Activated CD8-positive, alpha-beta T cell treated with anti-CD3 and anti-CD28 coated beads for 36 hours (primary cell): ENCODE measurements at places on chromosomes 2 and 18. TPM values are rescaled to one million over a fixed set of nuclear protein-coding genes. Genes with fewer than 3 reads are reported as not detected.

Gene FIGLA
- not detected for total RNA-seq

Gene SERPINB13
- not detected for total RNA-seq

Gene ARHGAP15
- total RNA-seq: 71.3 TPM

Gene CYP1B1
- total RNA-seq: 2.2 TPM

Gene TUBA4B
- total RNA-seq: not detected

Gene PARD6G
- total RNA-seq: 0.23 TPM

Gene HOXD8
- not detected for total RNA-seq

Gene KCNF1
- total RNA-seq: not detected

Gene LYG2
- not detected for total RNA-seq

Gene ACKR3
- total RNA-seq: 2.4 TPM

Gene GREB1L
- not detected for total RNA-seq

Gene SERPINB10
- total RNA-seq: not detected

Gene ESPNL
- 0.27 TPM for total RNA-seq

Gene TEX44
- total RNA-seq: not detected

Gene MC4R
- not detected for total RNA-seq

Gene GAREM1
- not detected for total RNA-seq

Gene ANKAR
- 3.5 TPM for total RNA-seq

Gene TSPYL6
- not detected for total RNA-seq

Gene NYAP2
- not detected for total RNA-seq

Gene ALK
- not detected for total RNA-seq

Gene CFAP210
- not detected for total RNA-seq

Gene UGT1A6
- not detected for total RNA-seq

Gene APLF
- total RNA-seq: 3.5 TPM

Gene RNU2-63P
- total RNA-seq: 7.6 TPM

Gene UGT1A4
- total RNA-seq: not detected

Gene OTOS
- total RNA-seq: not detected

Gene SCN9A
- not detected for total RNA-seq

Gene VWC2L
- total RNA-seq: not detected

Gene LHCGR
- not detected for total RNA-seq

Gene EGR4
- 0.29 TPM for total RNA-seq

Gene POTEC
- total RNA-seq: not detected

Gene ALPI
- total RNA-seq: not detected

Gene BOK
- 0.16 TPM for total RNA-seq

Gene FZD7
- 0.65 TPM for total RNA-seq

Gene ST6GAL2
- not detected for total RNA-seq

Gene CXCR2
- 0.27 TPM for total RNA-seq

Gene KIAA2012
- total RNA-seq: not detected

Gene HOXD13
- total RNA-seq: not detected

Gene PLB1
- total RNA-seq: 0.25 TPM

Gene MTCL1
- total RNA-seq: 0.52 TPM

Gene RAB27B
- total RNA-seq: not detected

Gene SP5
- total RNA-seq: not detected

Gene FSHR
- total RNA-seq: not detected

Gene TFPI
- total RNA-seq: not detected

Gene TPO
- not detected for total RNA-seq

Gene WBP1
- total RNA-seq: 23.0 TPM

Gene TYMS
- total RNA-seq: 329 TPM

Gene C2orf78
- total RNA-seq: not detected

Gene C2orf92
- 6.8 TPM for total RNA-seq

Gene PSMA8
- 1.8 TPM for total RNA-seq

Gene PLGLB1
- 0.45 TPM for total RNA-seq

Gene PEX13
- 16.8 TPM for total RNA-seq

Gene LINC00305
- total RNA-seq: not detected

Gene NTSR2
- not detected for total RNA-seq

Gene C2orf66
- total RNA-seq: not detected

Gene CGREF1
- total RNA-seq: 3.7 TPM

Gene CIB4
- total RNA-seq: not detected

Gene SH2D6
- total RNA-seq: 0.96 TPM

Gene GATA6
- total RNA-seq: not detected
